ENCODE measurements at places on chromosomes 6 and 20.

GRCh38 chr6:33140556-33140955 lies 51.7 kb downstream of the COL11A2 start:
- no peak for DNase-seq

GRCh38 chr6:158293122-158293521 lies 19.1 kb upstream of the TULP4 start:
- no peak for DNase-seq

DNA sequence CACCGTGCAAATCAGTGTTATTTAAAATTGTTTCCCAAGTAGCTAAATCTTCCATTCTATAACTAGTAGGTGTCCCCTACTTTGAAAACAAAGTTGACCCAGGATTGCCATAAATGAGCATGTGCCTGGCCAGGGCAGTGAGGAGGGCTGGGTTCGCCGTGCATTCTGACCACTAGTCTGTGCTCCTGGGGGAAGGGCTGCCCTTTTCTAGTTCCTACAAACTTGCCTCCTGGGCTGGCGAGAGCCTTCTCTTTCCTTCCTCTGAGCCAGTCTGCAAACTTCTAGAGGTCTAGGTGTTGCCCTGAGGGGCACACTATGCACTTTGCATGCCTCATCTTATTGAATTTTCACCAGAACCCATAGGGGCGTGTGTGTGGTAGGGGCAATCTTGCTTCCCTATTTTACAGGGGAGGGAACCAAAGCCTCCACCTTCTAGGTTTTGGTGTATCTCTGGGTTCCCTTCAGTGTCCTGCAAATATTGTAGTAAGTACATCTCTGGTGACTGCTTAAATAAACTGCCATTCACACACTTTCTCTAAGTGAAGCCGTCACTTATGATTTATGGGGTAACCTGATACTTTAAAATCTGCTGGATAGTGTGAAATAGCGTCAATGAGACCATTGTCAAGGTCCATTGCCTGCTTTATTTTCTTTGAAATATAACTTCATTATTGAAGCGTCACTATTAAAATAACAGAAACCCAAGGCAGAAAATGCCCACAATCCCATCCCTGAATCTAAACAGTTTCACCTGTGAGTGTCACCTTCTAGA lies 42.2 kb downstream of the CDH26 start:
- DNase-seq: no peak

DNA sequence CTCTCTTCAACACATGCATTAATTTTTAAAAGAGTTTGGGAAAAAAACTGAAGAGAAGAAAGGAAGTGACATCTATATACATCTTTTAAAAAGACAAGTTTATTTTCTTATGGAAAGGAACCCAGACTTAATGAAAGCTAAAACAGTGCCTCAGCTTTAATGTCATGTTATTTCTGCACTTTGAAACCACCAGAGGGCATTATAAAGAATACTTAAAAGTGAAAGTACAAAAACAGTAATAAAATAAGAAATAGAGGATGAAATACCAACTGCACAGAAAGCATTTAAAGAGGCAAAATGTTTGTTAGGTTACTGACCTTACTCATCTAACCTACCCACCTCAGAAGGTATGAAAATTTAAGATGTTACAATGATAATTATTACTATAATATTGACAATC lies 98.8 kb downstream of the HUS1B start:
- DNase-seq: no peak

DNA sequence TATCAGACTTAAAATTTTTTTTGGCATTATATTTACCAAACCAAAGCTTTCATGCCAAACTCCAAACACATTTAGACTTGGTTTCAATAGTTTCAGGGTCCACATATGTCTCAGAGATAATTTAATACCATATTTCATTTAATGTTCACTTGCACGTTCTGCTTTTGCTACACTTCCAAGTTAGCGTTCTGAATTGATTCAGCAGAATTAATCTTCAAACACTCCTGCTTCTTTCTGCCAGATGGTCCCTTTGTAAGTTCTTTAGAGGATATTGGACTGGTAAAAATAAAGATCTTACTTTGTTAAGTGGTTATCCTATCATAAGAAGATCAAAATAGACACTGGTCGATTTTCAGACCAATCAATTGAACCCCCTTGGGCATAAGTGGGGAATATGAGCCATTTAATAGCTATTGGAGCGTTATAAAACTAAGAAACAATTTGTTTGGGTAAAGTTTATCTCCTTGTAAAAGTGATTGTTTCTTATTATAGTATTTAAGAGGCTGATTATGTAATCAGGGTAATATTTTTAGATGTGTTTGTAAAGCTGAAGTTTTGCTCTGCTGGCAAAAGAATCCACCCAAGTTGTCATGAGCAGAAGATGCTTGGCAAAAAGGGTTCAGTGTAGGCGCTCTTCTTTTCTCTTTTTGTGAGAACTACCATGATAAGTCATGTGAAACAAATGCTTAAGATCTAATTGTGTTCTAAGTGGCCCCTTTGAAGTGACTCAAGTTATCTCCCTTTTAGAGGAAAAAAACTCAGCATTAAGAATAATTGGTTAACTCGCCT lies 92.2 kb downstream of the MCHR2 start:
- no peak for DNase-seq

GRCh38 chr6:73566954-73567591 lies 46.2 kb upstream of the EEF1A1 start:
- no peak for DNase-seq
